ENCODE measurements at places on chromosomes 2 and 18. TPM values are rescaled to one million over a fixed set of nuclear protein-coding genes. Genes with fewer than 3 reads are reported as not detected.

Gene ZNF2
- total RNA-seq = 5.4 TPM

Gene SCYGR4
- total RNA-seq = not detected

Gene CCDC141
- 3.9 TPM for total RNA-seq

Gene HOXD4
- total RNA-seq = 3.8 TPM

DNA sequence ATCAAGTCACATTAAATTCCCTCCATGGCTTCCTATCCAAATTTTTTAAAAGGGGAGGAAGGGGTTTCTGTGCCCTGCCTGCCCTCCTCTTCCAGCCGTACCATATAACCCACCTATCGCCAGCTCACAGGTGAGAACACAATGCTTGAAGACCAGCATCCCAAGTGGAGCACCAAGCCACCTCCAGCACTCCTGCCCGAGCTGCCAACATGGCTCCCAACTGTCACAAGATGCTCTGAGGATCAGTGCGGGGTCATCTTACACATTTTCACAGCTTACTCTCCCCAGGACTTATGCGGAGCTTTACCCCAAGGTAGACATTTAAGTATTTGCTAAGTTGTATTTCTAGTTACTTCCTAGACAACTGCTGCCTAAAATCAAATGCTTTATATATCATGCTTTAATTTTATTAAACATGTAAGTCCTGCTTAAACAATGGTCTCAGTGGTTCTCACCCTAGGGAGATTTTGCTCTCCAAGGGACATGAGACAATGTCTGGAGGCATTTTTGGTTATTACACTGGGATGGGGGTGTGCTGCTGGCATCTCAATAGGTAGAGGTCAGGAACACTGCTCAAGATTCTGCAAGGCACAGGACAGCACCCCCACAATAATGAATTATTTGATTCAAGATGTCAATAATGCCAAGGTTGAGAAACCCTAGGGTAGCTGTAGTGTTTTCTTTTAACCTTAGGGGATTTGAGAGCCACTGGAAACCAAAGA is 45.8 kb downstream of the SF3B1 start:
- H3K4me3 ChIP-seq = no peak overlapping the region
- no peaks in the 10 kb centered on the region for H3K4me1 ChIP-seq
- H3K27ac ChIP-seq = no peak overlapping the region
- H3K27me3 ChIP-seq = no peaks in the 10 kb centered on the region
- H3K36me3 ChIP-seq = peaks cover 42% of the 10 kb centered on the region
- no peak for DNase-seq

- H3K36me3 ChIP-seq = no peaks in the 10 kb centered on the region
- no peak for DNase-seq
- no peaks in the 10 kb centered on the region for H3K4me1 ChIP-seq
- no peak overlapping the region for H3K4me3 ChIP-seq
Measured at GRCh38 chr2:207437524-207438143, 92.1 kb upstream of the CREB1 start.

DNA sequence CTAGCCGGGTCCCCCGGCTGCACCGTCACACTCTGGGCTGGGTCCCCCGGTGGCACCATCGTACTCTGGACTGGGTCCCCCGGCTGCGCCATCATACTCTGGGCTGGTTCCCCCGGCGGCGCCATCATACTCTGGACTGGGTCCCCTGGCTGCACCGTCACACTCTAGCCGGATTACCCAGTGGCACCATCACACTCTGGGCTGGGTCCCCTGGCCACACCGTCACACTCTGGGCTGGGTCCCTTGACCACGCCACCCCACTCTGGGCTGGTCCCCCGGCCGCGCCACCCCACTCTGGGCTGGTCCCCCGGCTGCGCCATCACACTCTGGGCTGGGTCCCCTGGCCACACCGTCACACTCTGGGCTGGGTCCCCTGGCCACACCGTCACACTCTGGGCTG is 653.8 kb upstream of the ID2 start:
- no peaks in the 10 kb centered on the region for H3K36me3 ChIP-seq
- no peaks in the 10 kb centered on the region for H3K4me1 ChIP-seq
- H3K27me3 ChIP-seq = no peaks in the 10 kb centered on the region
- H3K27ac ChIP-seq = no peak overlapping the region

GRCh38 chr2:71788186-71788525 is 334.8 kb downstream of the DYSF start:
- no peak for DNase-seq
- H3K27me3 ChIP-seq = no peaks in the 10 kb centered on the region
- H3K27ac ChIP-seq = no peak overlapping the region

DNA sequence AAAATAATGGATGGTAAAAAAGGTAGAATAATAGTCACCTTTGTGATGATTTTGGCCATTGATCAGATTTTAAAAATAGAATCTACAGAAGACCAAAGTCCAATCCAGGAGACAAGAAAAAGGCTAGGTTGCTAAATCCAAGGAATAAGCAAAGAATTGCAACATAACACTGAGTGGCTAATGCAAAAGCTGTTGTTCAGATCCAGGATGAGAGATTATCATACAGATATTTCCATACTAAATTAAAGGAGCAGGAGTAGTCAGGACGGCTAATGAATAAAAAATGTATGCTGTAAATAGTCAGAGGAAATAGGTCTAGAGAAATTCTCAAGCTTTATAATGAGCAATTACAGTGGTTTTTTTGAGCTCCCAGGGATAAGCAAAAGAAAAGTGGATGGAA is 745.9 kb upstream of the ACVR2A start:
- no peaks in the 10 kb centered on the region for H3K27me3 ChIP-seq
- no peak overlapping the region for H3K27ac ChIP-seq
- DNase-seq = no peak
- H3K36me3 ChIP-seq = no peaks in the 10 kb centered on the region

GRCh38 chr2:166519391-166519962 is 25.4 kb upstream of the SCN7A start:
- H3K27ac ChIP-seq = no peak overlapping the region
- no peak for DNase-seq
- H3K4me1 ChIP-seq = no peaks in the 10 kb centered on the region
- H3K36me3 ChIP-seq = no peaks in the 10 kb centered on the region
- H3K27me3 ChIP-seq = no peaks in the 10 kb centered on the region

DNA sequence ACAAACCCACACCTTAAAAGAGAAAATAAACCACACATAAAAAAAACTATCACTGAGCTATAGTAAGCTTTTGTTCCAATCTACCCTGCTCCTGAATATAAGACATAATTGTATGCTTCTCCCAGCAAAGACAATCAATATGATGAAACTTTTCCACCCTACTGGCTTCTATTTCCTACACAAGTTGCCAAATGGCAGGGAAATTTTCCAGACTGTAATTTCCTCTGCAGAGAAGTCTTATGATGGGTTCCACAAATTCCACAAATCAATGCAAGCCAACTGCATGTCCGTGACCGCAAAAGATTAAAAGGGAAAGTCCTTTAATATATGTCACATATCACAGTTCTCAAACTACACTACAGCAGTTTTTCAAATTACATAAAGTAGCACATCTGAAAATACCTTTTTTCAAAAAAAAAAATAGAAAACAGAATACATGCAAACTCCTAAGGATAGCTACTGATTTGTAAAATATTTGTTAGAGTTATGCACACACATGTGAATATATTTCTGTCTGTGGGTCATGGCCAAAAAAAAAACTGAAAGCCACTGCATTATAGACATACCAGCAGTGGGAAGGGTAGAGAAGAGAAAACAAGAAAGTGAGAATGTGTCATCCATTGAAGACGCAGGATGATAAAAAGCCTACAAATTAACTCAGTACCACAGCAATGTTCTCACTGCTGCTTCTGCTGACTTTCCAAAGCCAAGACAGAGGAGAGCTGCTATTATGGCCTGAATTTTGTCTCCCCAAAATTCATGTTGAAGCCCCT is 61.4 kb downstream of the RPL31 start:
- H3K27me3 ChIP-seq = no peaks in the 10 kb centered on the region
- DNase-seq = peak; percentile 33
- H3K4me1 ChIP-seq = peaks cover 33% of the 10 kb centered on the region
- peaks cover 9% of the 10 kb centered on the region for H3K36me3 ChIP-seq

DNA sequence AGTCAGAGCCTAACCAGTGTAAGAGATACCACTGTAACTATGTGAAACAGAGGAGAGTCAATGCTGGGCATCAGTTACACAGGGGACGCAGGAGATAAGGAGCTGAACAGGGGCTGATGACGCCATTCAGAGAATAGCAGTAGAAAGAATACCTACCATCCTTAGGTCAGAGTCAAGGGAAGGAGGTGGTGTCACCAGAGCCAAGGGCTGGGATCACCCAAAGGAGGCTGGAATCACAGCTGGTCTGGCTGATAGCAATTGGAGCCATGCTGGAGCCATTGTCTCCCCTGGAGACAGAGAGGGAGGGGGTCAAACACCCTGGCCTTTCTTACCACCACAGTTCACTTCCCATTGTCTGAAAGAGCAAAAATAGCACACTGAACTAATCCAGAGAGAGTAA is 37.3 kb upstream of the C18orf32 start:
- no peak for DNase-seq
- H3K27me3 ChIP-seq = no peaks in the 10 kb centered on the region
